Thoracic aorta (tissue), 2 donors: ENCODE measurements at places on chromosomes 5 and 9.

DNA sequence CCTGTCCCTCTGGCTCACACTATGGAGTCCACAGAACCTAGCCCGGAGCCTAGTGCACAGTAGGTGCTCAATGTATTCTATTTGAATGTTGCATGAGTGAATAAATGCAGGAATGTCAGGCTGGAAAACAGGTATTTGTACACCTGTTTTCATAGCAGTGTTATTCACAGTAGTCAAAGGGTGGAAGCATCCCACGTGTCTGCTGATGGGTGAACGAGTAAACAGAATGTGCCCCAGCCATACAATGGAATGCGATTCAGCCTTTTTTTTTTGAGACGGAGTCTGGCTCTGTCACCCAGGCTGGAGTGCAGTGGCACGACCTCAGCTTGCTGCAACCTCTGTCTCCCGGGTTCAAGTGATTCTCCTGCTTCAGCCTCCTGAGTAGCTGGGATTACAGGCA, 31.5 kb upstream of the IER5L start:
- DNase-seq: no peak

GRCh38 chr5:170937072-170937471, 75.3 kb downstream of the RANBP17 start:
- DNase-seq: no peak

DNA sequence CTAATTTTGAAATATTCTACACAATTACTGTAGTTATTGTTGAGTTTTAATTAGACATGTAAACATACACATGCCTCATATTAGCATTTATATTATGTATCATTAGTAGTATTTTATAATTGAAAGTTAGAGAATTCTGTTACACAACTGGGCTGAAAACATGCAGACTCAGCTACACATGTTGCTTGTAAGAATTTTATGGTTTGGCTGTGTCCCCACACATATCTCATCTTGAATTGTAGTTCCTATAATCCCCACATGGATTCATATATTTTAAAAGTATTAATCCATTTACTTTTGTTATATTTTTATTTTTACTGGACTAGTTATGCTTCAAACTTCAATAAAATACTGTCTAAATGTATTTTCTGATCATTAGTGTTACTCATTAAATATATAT, 2075.3 kb upstream of the C9orf72 start:
- DNase-seq: no peak

DNA sequence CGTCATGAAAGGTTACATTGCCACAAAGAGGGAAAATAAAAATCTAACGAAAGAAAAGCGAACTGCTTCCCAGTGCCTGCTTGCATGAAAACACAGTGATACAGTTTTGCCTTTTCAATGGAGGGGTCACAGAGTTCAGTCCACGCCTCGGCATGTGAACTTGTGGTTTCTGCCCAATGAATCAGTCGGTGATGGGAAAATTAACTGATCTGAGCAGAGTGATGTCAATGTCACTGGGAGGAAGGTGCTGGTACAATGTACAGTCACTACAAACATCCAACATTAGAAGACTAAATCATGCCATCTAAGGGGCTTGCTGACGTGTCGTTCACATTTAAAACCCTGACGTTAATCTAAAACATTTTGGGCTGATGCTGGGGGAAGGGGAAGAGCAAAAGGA, 151.8 kb upstream of the MSX2 start:
- no peak for DNase-seq

GRCh38 chr5:173395933-173396308, 67.7 kb upstream of the STC2 start:
- no peak for DNase-seq
